ENCODE measurements at places on chromosomes 11 and 22.
A peak's percentile ranks its signal among the peaks of the same experiment; 100 is the strongest.

DNA sequence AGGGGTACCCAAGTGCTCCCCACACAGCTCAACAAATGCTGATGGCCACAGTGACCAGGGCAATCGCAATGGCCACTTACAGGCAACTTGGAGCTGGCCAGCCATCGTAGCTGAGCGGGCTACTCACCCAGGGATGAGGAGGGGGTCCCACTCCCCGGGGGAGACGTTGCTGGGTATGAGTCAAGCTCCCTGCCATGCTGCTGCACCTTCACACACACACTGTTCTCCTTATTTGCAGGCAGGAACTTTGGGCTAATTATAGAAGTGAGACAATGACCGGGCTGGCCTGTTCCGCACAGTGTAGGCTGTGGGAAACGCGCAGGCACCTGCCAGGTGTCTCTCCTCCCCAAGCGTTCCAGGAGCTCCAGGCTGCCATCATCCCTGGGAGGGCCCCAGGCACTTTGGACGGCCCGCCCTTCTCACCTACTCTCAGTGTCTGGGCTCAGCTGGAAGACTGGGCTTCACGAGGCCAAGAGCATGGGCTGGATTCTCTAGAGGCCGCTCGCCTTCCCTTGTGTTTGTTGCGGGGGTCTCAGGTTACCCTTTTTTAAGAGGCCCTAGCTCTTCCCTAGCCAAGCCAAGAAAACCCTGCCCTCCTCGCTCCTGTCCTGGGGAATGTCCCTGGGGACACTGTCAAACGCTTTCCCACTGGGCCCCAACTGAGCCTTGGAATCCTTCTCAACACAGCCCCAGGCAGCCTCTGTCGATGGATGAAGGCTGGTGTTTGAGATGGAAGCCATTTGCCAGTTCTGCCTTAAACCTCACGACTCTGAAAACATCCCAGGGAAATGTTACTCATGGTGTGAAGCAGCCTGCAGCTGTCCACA, 73.0 kb downstream of the RTL6 start:
- DNase-seq: peak; percentile 55

- no peak for DNase-seq
These were observed 633.7 kb downstream of the BRD1 start for GRCh38 chr22:49193901-49194465.

DNA sequence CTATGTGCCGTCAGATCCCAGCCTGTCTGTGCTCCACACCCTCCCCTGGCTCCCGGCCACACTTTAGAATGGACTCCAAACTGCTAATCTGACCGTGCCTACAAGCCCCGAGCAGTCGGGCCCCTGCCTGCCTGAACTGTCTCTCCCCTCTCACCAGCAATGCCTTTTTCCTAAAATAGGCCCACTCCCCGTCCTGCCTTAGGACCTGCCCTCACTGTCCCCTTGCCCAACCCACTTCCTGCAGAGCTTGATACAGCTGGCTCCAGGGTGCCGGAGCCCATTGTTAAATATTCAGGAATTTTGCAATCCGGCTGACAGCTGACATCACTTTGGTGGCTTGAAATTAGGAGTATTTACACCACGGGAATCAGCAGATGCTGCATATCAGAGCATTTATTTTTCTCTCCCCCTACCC, 21.4 kb downstream of the MN1 start:
- DNase-seq: no peak

DNA sequence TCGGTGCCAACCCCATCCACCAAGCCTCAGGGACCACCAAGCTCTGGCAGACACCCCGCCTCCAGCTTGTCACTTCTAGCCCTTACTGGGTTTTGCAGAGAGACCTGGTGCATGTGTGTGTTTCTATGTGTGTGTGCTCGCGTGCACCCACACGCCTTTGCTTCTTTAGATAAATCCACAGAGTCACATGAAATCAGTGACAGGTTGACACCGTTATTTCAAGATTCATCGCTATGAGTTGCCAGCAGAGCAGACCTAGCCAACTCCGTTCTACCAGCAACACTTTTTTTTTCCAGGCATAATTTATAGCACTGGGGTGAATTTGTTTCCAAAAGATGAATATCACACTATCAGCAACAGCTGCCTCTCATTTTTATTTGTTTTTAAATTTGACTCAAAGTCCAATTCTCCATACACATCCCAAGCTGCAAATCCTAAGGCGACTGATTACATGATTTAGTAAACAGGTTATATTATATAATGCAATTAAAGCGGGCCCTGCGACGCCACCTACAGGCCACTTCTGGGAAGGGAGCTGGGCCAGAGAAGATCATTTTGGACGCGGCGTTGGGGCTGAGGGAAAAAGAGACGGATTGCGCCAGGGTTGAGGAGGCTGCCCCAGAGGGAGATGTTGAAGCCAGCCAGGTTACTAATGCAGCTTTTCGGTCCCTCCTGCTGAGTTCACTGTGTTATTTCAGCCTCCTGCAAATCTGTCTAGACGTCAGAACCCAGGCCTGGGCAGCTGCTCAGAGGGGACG, 150.5 kb downstream of the FEZ1 start:
- peak; percentile 78 for DNase-seq
